ENCODE measurements at places on chromosomes 4 and X.

- DNase-seq: no peak
Observed at GRCh38 chrX:13894888-13895565, 78.1 kb upstream of the GPM6B start.

DNA sequence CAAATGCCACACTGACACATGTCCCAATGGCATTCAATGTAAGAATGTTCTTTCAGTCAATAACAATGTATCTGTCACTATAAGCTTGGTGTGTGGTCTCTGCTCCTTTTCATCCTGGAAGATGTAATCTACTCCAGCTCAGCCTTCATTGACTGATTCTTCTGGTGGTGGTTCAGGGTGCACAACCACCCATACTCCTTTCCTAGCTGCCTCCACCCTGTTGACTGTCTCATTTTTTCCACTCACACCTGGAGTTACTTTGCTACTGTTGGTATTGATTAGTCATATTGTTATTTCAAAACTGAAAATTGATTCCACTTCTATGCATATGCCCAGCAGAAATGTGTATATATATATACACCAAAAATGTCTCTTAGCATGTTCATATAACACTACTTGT lies 140.5 kb downstream of the ASB9 start:
- DNase-seq: no peak

DNA sequence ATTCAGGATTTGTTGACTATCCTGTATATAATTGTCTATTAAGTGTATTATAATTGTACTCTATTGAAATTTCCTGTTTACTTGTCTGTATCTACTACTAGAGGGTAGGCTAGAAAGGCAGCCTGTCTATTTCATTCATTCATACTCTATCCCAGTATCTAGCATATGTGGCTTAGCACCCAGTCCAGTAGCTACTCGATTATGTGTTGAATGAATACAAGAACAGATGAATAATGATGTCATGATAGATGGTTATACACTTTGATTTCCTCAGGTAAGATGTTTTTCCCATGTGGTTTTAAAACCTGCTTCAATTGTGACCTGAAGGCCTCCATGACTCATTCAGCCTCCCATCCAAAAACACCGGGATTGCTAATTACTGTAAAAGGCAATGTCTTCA lies 68.0 kb downstream of the IL21 start:
- no peak for DNase-seq

DNA sequence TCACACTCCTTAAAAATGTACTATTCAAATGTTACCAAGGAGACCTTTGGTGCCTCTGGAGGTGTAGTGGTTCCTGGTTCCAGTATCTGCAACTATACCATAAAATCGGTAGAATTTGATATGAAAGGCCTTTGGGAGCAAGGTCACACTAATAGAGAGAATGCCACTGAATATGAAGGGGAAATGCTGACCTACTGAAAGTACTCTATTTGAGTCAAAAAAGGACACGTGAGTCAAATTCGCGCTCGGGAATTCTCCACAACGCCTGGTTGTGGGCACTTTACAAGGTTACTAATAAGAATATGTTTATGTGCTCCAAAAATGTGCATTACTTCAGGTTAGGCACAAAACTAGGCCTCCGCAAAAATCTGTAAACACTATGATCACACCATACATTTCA lies 39.5 kb upstream of the RELL1 start:
- DNase-seq: no peak

GRCh38 chr4:17138847-17139246 lies 240.4 kb upstream of the LDB2 start:
- DNase-seq: no peak

GRCh38 chrX:123481913-123482851 lies 250.7 kb downstream of the THOC2 start:
- no peak for DNase-seq

DNA sequence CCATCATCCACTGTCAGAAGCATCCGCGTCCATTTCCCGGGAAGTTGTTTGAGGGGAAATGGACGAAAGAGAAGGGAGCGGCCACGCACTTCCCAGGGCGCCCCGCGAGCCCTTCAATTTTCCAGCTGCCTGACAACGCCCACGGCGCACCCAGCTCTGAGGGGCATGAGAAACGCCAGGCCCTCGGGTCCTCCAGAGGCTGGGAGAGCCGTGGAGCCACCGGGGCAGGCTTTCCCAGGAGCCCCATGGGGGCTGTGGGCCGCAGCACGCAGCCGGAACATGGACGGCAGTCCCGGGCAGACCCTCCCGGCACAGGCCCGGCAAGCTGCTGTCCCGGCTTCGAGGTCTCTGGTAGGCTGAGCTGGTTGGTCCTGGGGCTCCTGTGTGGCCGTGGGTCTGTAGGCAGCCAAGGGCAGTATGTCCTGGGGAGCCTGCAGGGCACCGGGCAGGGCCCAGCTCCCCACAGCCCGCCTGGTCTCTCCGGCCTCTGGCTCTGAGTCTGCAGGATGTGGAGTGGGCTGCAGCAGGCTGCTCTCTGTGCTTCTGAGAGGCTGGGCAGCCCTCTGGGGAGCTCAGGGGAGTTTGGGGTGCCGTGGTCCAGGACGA lies 115.2 kb downstream of the FAM53A start:
- DNase-seq: no peak

DNA sequence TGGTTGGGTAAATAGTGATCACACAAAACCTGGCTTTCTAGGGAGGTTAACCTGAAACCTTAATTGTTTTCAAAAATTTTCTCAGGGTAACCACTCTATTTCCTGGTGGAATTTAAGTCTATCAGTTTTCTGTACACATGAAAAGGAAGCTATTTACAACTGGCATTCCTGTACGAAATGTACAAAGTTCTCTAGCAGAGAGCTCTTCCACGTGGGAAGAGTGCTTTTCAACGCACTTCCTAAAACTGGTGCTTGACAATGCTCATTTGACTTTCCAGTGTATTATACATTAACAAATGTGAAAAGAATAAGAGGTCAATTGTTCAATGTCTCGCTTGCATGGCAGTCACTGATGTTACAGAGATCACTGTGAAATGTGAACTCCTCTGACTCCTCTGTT lies 2.8 kb upstream of the SOD3 start:
- no peak for DNase-seq

GRCh38 chrX:129696463-129697155 lies 41.9 kb upstream of the APLN start:
- DNase-seq: no peak

DNA sequence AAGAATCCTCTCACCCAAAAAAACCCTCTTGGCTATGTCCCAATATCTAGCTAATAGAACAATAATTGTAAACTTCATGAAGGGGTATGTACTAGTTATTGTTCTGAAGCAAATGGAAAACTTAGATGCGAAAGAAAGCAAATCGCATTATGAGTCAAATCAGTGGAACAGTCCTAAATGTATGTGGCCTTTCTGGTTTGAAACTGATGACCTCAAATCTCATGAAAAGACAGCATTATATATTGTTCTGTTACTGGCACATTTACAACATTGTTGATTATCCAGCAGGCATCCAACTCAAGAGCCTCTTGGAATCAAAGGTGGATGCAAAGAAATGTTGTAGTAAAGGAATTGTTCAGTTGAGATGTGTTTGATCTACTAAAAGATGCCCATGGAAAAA lies 34.7 kb downstream of the CSN3 start:
- no peak for DNase-seq

DNA sequence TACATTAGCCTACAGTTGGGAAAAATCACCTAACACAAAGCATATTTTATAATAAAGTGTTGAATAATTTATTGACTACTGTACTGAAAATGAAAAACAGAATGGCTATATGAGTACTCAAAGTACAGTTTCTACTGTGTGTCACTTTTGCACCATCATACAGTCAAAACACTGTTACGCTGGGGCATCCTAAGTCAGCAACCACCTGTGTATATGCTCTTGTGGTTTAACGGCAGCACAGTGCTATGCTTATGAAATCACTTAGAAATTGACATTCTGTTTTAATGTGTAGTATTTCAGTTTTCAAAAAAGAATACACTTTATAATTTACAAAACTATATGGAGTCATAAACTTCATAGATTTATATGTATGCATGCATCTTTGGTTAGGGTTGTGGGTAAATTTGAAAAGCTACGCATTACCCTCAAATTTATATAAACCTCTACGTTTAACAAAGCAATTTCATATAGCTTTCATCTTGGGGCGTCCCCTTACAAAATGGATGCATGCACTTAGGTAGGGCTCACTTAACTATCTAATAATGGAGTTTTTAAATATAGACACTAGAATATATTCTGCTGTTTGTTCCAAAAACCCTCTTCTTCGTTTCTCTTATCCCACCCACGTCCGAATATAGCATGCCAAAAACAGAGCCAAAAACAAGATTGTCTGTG lies 690 bp upstream of the NEIL3 start:
- DNase-seq: no peak

GRCh38 chr4:8439168-8439567 lies 1.4 kb downstream of the ACOX3 start:
- DNase-seq: no peak

GRCh38 chr4:116736756-116737155 lies 348.6 kb downstream of the TRAM1L1 start:
- DNase-seq: no peak

DNA sequence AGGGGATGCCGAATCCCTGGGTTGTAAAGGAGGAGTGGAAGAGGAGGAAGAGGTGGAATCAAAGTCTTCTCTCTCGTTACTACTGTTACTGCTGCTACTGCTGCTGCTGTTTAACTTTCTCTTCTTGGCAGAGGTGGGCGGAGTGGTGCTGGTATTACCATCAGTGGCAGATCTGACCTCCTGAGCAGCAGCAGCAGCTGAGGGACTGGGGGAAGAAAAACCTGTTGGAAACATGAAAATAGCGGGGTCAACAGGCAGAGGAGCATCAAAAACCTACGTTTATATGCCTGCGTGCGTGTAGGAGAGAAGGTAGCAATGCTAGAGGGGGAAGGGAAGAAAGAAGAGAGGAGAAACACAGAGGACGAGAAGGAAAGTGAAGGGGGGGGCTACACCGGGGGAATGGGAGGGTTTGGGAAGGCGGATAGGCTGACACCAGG lies 339 bp downstream of the CUL4B start:
- peak; percentile 34 for DNase-seq

- DNase-seq: no peak
Observed at GRCh38 chrX:43973249-43974099, at the start of gene NDP. NDP (minus strand) TSS chrX:43973390; CDS start chrX:43958645, 14,745 bp downstream.

DNA sequence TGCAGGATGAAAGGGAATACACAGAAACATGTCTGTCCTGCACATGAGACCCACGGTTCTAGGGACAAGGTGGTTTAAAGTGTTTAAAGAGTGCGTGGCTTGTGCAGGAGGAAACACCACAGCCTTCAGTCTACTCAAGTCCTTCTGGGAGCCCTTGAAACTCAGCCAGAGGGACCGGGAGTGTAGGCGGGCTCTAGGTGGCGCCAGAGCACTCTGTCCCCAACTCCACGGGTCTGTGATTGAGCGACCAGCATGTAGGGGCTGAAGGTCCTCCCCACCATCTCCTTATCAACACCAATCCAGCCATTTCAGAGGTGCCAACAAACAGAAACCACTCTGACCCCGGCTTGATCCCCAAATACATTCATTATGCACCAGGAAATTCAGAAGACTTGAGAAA lies 82.0 kb upstream of the CLDN34 start:
- DNase-seq: no peak

DNA sequence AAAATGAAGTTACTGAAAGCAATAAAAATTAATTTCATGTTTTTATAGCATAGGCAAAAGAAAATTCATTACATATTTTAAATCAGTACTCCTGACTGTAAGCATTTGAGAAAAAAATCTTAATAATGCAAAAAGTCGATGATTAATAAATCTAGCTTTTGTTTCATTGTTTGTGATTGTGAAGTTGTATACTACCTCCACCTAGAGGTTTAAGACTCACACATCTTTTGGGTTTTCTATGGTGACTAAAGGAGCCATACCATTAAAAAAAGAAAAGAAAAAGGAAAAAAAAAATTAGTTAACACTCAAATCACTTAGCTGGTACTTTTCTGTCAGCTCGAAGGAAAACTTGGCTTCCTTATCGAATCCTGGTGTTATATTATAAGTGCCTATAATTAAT lies 2.0 kb downstream of the GABRA2 start:
- no peak for DNase-seq

GRCh38 chr4:115154826-115155225 lies 41.4 kb upstream of the NDST4 start:
- DNase-seq: no peak

GRCh38 chrX:40506201-40506985 lies 74.4 kb upstream of the ATP6AP2 start:
- DNase-seq: no peak

DNA sequence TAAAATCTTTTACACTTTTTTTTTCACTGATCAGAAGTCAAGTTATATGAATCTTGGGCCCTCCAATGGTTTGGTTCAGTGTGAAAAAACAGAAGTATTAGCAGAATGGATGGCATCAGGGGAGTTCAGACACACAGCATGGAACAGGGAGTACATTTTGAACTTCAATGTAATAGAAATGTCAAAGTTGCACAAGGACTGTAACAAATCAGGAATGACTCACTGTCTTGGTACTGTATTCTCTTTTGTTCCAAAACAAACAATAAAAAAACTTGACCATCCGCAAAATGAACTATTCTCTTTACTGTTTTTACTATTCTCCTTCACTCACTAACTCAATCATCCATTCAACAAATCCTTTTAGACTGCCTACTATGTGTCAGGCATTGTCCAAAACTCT lies 401.0 kb downstream of the FSTL5 start:
- DNase-seq: no peak

- DNase-seq: no peak
Observed at GRCh38 chrX:114582264-114582632, 1.6 kb upstream of the HTR2C start.

- DNase-seq: no peak
Observed at GRCh38 chr4:43113196-43113595, 220.7 kb downstream of the GRXCR1 start.

- no peak for DNase-seq
Observed at GRCh38 chr4:69408451-69408850, 87.3 kb downstream of the UGT2B4 start.

DNA sequence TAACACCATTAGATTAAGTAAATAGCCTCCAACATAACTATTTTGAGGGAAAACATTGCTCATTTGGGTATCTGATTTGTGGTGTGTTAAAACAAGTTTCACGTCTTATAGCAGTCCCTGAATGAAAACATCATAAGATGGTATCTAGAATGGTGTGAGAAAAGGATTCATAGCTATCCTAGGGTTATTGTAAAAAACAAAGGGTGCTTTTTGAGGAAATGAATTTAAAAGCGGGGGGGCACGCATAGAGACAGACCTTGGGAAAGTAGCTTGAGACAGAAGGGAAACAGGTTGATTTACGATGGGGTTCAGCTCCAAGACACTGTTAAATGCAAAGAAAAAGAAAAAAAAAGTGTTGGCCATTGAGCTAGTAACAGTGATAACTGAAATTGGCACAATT lies 768 bp upstream of the CXCL10 start:
- no peak for DNase-seq

DNA sequence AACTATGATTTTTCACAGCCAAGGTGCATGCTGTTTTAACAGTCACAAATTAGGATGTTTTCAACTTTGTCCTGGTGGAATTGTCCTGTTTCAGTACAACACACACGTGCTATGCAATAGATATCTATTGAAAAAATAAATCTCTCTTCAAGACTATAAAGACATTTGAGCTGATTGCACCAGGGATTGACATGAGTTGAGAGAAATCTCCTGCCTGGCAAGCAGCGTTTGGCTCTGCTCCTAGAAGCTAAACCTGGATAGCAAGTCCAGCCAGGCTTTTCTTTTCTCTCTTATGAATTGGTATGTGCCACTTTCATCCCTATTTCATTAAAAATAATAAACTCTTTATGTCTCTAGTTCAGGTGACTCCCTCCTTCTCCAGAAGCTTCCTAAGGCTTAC lies 16.6 kb upstream of the NPNT start:
- DNase-seq: no peak

Data from HS-5 (cell line).